ENCODE measurements at places on chromosomes 6 and 20.
A peak's percentile ranks its signal among the peaks of the same experiment; 100 is the strongest.

DNA sequence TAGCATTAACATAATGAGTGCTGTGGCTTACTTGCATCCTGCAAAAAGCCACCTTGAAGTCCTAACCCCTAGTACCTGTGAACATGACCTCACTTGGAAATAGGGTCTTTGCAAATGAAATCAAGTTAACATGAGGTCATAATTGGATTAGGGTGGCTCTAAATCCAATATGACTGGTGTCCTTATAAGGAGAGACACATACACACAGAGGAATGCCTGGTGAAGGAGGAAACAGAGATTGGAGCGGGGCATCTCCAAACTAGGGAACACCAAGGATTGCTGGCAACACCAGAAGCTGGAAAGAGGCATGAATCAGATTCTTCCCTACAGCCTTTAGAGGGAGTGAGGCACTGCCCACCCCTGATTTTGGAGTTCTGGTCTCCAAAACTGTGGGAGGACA lies 17.6 kb upstream of the RPS6KA2 start:
- no peak for DNase-seq

GRCh38 chr6:135281964-135282363 lies 100.9 kb downstream of the MYB start:
- DNase-seq, result no peak

DNA sequence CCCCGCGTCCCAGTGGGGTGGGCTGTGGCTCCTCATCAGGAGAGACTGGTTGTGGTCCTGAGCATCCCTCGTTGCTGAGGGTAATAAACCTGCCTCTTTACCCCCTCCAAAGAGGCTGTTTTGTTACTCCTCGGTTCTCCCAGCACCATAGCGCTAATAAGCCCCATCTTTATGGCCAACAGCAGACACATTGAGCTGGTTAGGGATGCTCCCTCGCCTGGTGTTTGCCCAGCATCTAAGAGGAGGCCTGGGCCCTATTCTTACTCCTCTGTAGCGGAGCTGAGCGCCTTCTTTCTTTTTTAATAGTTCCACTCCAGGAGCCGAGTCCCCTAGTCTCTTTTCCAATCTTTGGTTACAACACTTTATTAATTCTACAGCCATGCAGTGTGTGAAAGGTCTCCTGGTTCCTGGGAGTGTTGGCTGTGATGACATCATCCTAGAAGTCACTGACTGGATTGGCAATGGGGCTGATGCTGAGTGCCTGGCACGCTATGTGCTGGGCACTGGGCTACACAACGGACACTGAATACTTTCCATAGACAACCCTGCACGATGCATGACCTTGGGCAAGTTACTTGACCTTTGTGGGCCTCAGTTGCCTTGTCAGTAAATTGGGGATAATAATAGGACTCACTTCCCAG lies 50.6 kb upstream of the CCDC167 start:
- DNase-seq, result no peak

DNA sequence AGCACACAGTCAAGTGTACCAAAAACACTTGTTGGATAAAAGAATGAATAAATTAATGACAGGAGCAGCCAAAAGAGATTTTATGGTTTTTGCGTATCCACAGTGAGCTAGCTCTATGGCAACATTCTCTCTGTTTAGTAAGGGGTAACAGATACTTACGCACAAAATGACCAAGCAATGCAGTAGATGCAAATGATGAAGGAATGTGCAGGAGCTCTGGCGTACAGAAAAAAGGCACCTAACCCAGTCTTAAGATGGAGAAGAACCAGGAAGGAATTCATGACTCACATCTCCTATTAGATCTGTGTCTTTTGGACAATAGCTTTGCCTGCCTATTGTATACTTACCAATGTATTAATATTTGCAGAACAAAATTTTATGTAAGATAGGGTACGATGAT lies 191.9 kb upstream of the PREP start:
- no peak for DNase-seq

GRCh38 chr6:153621491-153621890 lies 417.5 kb upstream of the OPRM1 start:
- DNase-seq, result no peak

DNA sequence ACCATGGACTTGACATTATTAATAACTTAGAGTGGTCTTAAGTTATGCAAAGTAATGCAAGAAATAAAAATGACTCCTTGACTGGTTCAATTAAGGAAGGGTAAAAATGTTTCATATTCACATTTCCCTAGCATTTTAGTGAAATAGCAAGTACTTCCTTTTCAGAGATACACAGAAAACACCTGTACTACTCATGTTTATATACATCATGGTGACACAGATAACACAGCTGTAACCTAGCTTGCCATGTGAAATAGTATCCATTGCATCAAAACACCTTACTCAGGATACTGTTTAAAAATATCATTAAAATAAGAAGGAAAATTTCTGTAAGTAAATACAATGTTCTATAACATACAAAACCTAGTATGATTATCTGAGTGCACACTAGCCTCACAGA lies 102.4 kb downstream of the AHI1 start:
- DNase-seq, result no peak

DNA sequence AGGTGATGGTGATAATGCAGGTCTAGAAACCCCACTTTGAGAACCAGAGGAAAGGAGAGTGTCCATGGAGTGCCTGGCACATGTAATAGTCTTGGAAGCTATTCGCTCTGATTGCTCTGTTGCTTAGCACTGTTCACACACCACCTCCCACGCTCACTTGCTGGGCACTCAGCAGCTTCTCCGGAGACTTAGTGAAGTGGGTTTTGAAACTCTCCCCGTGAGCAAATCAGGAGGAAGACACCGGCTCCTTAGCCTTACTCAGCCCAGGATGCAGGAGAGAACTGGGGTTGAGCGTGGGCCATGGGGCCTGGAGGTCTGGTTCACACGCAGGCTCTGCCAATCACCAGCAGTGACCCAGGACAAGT lies 22.2 kb downstream of the BMP7 start:
- no peak for DNase-seq

GRCh38 chr6:133804265-133804664 lies 84.6 kb upstream of the TCF21 start:
- DNase-seq, result no peak

DNA sequence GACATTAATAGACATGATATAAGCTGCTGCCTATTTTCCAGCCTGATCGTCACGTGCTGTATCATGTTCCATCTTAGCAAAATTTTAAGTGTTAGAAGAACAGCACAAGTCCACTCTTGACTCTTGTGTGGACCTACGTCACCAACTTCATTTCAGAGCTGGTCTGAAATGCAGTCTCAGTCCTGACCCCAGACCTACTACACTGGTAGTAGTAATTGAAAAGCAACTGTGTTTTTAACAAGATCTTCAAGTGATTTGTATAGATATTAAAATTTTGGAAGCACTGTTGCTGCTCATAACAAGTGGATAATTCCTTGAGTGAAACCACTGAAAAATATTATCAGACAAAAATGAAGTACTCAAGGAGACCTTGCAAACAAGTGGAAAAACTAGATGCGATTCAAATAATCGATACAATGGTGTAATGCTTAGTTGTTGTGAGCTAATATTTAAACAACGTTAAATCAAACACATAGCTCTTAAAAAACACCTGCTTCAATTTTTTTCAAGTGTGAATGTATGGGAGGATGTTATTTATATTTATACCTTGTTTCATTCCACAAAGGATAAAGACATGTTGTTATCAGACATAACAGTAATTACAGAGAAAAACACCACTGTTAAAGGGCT lies 110.9 kb upstream of the JAG1 start:
- DNase-seq, result no peak

GRCh38 chr6:88031550-88031949 lies 16.1 kb upstream of the SPACA1 start:
- no peak for DNase-seq

- DNase-seq, result peak; percentile 46
Observed at GRCh38 chr6:136846046-136846445, 23.7 kb downstream of the PEX7 start.

- no peak for DNase-seq
Observed at GRCh38 chr20:32162351-32162750, 45.2 kb downstream of the PLAGL2 start.

Measured in activated CD4-positive, alpha-beta T cell treated with anti-CD3 and anti-CD28 coated beads for 48 hours (primary cell).